ENCODE measurements at places on chromosomes 2 and 18.

DNA sequence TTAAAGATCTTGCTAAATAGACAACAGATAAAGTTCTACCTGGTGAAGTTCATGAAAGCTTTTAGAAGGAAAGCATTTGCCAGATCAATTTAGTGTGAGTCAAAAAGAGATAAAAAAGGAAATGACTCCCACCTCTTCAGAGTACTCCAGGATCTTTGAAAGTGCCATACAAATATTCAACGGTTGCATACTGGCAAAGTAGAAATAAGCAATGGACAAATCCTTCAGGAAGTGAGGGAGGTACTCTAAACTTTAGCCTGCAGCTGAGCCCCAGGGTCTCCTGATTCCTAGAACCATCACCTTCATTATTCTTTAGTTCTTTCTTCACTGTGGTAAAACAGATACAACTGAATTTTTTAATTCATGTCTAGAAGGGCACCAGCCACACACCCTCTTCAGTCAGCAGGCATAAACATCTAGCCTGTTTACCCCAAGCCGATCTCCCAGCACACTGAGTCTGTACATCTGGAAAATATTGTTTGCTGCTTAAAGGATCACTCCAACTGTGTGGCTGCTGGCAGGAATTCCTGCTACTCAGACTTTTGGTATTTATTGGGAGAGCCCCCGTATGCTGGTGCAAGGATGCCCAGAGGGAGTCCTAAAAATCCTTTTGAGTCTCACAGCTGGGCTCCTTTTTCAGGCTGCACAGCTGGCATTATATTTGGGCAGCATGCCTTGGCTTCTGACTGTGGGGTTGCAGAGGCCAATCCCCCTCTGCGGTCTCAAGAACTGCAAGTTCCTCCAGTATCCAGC lies 72.3 kb upstream of the SESTD1 start:
- DNase-seq, result no peak

GRCh38 chr2:24400207-24400907 lies 40.0 kb upstream of the ITSN2 start:
- no peak for DNase-seq

DNA sequence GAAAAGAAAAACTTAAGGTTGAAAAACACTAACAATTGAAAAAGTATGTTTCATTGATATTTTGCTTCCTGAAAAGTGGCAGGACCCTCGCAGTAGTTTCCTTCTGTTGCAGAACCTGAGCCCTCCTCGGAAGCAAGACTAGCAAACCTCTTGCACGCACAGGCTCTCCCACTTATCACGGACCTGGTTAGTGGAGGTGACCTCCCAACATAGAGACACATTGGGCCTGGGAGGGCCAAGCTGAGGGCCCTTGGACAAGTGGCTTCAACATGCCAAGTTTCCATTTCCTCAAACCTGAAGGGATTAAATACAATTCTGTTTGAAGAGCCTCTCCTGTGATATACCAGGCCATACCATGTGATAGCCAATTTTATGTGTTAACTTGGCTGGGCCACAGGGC lies 133.4 kb upstream of the AGAP1 start:
- no peak for DNase-seq

DNA sequence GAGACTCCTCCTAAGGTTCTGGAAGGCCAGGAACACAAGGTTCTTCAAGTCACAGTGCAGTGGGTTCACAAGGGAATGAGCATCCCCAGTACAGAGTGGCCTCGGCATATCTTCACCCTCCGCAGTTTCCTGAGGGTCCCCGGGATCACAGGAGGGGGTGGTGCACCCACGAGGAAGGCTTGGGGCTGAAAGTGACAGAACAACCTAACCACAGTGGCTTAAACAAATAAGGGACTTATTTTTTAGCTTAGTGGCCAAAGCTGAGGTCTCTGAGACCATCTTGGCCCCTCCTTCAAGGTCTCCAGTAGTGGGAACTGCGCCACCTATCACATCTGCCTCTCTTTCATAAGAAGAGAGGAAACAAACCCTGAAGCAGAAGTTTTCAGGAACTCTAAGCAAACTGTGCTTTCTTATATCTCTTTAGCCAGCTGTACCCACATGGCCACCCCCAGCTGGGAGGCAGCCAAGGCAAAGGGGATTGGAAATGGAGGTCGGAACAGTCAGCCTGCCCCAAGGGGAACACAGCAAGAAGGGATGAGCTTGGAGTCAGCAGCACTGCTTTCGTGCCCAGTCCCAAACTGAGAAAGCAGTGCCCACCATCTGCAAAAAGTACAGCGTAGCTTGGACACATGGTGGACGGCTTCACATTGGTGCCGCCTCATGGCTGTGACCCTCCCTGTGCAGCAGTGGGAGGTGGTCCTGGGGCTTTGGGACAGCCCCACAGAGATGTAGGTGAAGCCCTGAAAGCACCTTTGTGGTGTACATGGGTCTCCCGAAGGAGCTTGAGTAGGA lies 260.0 kb upstream of the ID2 start:
- peak; percentile 84 for DNase-seq

DNA sequence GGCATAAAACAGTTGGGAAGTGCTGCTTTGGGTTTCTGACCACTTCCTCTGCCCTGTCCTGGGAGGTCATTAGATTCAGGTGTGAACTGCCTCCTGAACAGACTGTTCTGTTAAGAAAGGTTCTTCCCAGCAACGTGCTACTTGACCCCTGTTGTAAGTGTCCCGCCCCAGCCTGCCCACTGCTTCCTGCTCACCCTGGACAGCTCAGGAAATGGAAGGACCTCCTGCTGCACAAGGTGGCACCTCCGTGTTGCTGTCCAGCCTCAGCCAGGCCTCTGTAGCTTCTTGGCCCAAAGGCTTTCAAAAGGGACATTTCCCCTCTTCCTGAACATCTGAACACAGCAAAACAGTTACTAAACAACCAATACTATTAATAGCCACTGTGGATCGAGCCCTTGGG lies 5.3 kb downstream of the TOGARAM2 start:
- no peak for DNase-seq

- DNase-seq, result no peak
These were observed 49.9 kb upstream of the HS6ST1 start for GRCh38 chr2:128368437-128369107.

DNA sequence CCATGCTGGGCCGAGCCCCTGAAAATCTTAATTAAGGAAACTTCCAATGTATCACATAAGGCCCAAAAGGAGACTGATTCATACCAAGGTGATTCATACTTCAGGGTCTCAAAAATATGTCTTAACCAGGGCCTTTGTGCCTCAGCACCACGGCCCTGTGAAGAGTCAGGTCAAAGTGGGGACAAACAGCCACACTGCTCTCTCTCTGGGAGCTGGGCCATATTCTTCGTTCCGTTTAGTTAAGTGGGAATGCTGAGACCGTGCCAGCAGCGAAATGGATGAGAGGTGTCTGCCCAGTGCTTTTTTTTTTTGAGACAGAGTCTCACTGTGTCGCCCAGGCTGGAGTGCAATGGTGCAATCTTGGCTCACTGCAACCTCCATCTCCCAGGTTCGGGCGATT lies 9.3 kb upstream of the PTMA start:
- no peak for DNase-seq

DNA sequence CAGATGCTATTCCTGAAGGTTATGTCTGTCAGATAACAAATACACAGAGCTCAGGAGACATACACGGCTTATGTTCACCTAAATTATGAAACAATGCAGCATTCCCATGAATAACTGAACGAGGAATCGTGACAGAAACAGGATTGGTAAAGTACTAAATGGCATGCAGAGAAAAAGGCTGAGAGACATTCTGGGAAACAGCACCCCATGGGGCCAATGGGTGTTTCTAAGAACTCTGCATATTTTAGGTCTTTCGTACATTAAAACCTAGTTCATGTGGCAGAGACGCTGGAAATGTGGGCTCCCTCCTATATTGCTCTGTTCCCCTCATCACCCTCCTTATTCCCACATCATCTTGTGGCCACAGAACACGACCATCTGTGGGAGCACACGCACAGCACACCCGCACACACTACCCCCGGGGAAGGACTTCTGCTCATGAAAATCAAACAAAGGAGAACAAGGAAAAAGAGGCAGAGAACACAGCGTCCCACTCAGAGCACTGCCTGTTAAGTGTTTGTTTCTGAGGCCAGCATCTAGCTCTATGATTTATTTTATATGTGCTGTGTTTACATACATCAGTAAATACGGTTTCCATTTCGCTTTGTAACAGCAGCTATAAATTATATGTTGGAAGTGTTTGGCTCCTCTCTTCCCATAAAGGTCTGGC lies 143.6 kb downstream of the AFF3 start:
- DNase-seq, result no peak

GRCh38 chr2:226325526-226325925 lies 474.1 kb downstream of the IRS1 start:
- DNase-seq, result peak; percentile 32

GRCh38 chr2:118604371-118604770 lies 243.1 kb downstream of the EN1 start:
- DNase-seq, result no peak

- DNase-seq, result no peak
These were observed 729.6 kb upstream of the ZNF804A start for GRCh38 chr2:183868707-183869106.

- DNase-seq, result peak; percentile 76
These were observed 2.8 kb upstream of the PUM2 start for GRCh38 chr2:20353241-20353992.

DNA sequence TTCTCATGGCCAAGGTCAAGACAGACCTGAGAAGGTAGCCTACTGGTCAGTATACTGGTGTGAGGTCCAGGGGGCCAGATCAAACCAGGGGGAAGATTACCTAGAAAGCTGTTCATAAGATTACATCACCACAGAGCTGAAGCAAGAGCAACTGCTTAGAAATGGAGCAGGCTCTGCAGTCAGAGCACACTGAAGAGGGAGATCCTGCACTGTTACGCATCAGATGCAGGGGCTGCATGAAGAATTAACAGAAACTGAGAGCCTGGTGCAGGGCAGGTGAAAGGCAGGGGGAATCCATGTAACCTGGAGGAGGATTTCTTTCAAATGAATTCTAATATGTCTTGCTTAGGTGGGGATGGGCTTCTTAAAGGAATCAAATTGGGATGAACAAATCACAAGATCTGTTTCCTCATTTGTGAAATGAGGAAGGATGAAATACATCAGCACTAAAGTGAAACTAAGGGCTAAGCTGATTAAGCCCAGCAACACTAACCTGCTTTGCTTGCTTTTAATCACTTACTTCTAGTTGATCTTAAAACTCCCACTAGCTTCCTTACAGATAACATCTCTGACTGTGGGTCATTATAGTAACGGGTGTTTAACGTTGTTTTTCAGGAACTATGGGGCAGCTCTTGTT lies 74.3 kb upstream of the ADAM23 start:
- peak; percentile 69 for DNase-seq

- no peak for DNase-seq
These were observed 51.4 kb downstream of the MARCO start for GRCh38 chr2:118993392-118993752.

- DNase-seq, result no peak
These were observed 306.7 kb upstream of the MMADHC start for GRCh38 chr2:149894226-149894625.

GRCh38 chr18:77651441-77651840 lies 401.8 kb downstream of the GALR1 start:
- no peak for DNase-seq

GRCh38 chr2:60826111-60826510 lies 55.3 kb upstream of the REL start:
- no peak for DNase-seq

GRCh38 chr2:23537991-23538390 lies 153.0 kb downstream of the KLHL29 start:
- no peak for DNase-seq

DNA sequence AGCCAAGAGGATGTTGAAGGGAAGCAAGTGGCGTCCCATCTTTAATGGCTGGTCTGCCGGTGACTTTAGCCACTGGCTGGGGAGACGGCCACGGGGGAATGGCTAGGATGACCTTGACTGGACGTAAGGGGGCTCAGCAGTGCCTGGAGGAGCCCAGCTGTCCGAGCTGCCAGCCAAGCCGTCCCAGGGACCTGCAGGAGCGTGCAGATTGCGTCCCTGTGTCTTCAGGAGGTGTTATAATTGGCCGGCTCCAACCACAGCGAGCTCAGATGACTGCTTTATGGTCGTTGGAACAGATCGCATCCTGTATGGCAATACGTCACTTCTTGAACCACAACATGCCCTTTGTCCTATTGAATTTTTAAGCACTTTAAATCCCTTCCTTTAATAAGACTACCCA lies 204.6 kb downstream of the EIPR1 start:
- no peak for DNase-seq

DNA sequence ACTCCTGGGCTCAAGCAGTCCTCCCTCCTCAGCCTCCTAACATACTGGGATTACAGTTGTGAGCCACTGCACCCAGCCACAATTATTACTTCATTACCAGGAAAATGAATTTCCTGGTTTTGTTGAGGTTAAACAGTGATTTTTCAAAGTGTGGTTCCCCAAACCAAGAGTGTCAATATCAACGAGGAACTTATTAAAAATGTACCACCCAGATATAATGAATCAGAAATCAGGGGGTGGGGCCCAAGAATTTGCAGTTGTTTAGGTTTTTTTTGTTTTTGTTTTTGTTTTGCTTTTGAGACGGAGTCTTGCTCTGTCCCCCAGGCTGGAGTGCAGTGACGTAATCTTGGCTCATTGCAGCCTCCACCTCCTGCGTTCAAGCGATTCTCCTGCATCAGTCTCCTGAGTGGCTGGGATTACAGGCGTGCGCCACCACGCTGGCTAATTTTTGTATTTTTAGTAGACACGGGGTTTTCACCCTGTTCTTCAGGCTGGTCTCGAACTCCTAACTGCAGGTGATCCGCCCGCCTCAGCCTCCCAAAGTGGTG lies 94.1 kb downstream of the WDSUB1 start:
- no peak for DNase-seq

- DNase-seq, result peak; percentile 73
These were observed 182.7 kb upstream of the GLI2 start for GRCh38 chr2:120552800-120553481.
